Cortex of kidney (tissue), 1 donor: ENCODE measurements at places on chromosomes 2 and 18.

DNA sequence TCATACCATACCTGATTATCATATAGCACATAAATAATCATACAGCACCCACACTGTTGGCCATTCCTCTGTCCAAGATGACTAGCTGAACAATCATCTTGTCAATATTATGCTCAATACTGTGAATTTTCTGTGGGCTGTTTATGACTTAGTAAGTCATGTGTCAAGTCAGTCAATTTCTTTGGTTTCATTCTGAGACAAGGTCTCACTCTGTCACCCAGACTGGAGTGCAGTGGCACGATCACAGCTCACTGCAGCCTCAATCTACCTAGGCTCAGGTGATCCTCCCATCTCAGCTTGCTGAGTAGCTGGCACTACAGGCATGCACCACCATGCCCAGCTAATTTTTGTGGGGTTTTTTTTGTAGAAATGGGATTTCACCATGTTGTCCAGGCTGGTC, 5.7 kb downstream of the MCM6 start:
- DNase-seq, result no peak

DNA sequence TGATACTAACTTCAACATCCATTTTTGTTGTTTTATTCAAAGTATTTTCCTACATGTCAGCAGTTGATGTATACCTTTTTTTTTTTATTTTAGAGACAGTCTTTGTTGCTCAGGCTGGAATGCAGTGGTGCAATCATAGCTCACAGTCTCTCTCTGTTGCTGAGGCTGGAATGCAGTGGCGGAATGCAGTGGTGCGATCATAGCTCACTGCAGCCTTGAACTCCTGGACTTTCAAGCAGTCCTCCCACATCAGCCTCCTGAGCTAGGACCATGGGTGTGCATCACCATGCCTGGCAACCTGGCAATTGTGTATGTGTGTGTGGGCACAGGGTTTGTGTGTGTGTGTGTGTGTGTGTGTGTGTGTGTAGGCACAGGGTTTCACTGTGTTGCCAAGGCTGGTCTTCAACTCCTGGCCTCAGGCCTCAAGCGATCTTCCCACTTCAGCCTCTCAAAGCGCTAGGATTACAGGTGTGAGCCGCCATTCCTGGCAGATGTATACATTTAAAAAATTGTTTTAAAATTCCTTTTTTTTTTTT, 24.8 kb downstream of the SANBR start:
- no peak for DNase-seq

DNA sequence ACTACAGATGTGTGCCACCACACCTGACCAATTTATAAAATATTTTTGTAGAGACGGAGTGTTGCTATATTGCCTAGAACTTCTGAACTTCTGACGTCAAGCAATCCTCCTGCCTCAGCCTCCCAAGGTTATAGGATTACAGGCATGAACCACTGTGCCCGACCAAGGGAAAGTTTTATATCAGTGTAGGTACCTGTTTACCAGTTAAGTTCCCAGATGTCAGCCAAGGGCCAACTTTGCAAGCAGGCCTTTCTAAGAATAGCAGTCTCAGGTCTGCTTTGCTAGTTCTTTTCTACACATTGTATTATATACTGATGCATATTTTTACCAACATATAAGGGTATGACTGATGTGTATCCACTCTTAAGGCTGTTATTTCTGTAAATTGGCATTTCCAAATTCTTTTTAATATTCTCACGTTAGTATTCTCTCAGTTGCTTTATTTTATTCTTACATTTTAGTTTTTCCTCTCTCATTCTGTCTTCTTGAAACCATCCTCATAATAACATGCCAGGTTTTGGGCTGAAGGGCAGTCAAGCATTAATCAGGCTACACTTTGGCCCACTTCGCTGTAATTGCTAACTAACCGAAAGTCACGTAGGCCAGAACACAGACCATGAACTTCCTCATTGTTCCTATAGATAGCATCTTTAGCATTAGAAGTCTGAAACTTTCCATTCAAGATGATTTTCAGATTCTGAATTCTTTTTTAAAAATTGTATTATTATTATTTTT, 25.0 kb upstream of the CXXC1 start:
- DNase-seq, result no peak

DNA sequence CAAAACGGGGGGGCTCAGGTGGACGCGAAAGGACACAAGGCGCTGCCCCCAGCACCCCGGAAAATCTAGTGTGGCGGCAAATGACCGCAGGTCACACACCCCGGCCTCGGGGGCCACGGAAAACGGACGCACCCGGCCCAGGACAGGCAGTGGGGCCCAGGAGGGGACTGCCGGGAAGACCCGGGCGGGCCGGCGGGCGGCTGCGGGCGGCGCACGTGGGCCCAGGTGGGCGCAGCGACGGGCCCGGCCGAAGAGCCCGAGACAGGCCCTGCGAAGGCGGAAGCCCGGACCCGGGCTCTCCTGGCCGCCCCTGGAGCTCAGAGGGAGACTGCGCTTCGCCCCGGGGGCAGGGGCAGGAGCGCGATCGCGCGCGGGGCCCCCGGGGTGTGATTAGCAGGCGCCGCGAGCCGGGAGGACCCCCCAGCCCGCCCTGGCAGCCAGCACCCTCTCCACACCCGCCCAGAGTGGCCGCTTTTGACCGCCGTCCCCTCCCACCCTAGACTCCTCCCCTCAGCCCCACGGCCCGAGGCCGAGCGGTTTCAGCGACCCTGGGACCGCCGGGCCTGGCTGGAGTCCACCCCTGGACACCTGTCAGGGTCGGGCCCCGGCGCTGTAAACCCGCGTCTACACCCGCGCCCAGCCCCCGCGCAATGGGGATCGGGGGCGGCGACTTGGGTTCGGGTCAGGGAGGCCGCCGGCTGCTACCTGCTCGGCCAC, 773 bp downstream of the MBP start:
- DNase-seq, result no peak

DNA sequence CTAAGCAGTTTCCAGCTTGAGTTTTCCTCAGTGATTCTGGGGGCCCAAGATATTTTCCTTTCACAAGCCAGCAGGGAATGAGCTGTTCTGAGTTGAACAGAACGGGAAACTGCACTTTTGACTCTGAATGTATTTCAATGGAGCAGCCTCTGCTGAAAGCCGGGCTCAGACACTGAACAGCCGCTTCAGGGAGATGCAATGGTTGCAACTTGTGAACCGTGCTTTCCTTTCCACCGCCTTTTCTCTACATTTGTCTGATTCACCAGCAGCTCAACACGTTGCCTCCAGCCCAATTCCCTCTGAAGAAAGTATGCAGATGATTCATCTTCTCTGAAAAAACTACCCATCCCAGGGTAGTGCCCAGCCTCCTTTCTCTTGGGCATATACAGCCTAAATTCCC, 119.3 kb upstream of the PKDCC start:
- no peak for DNase-seq

GRCh38 chr2:165743442-165743841, 50.6 kb downstream of the GALNT3 start:
- no peak for DNase-seq

GRCh38 chr2:155653176-155653575, 679.3 kb downstream of the NR4A2 start:
- DNase-seq, result no peak

GRCh38 chr2:239075918-239076758, 228.3 kb downstream of the TWIST2 start:
- no peak for DNase-seq
